ENCODE measurements at places on chromosomes 7 and 10.

DNA sequence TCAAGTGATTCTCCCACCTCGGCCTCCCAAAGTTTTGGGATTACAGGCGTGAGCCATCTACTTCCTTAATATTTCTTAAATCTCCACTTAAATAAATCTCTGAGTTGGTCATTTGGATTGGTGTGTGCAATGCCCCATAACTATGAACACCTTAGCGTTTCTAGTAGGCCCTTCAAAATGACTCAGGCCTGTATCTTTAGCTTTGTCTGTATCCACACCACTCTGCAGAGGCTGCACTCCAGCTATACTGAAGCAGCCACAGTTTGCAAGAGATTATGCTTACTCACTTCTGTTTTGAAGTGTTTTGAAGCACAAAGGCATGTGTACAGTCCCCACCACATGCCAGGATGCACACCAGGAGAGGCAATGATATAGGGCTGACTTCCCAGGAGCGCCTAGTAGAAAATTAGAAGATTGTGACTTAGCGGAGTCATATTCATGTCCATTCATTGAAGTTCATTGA is 2.4 kb upstream of the ST7 start:
- DNase-seq: no peak

DNA sequence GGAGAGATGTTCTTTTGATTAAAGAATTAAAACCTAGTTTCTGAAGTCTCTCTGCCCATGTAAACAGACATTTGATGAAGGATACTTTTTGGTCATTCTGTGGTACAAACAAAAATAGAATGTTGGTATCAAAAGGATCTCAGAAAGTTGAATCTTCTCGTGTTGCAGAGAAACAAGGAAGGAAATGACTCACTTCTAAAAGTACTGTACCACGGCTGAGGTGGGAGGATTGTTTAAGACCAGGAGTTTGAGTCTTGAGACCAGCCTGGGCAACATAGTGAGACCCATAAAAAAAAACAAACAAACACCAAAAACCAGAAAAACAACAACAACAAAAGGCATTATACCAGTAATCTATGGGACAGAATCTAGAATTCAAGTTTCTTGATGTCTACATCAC is 69.7 kb downstream of the PRSS58 start:
- no peak for DNase-seq

DNA sequence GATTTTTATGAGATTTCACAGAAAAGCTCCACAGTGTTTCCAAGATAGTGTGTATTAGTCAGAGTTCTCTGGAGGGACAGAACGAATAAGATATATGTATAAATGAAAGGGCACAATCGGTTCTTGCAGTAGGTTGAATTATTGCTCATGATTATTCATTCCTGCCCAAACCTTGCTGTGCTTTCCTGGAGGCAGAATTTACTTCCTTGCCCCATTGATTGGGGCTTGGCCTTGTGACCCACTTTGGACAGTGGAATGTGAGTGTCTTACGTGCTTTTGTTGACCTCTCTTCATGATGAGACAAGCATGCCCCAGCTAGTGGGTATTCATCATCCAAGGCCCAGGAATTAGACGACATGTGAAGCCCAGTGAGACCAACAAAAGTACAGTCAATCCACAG is 53.0 kb upstream of the ABCB5 start:
- no peak for DNase-seq

- DNase-seq: no peak
Measured at GRCh38 chr10:73979141-73979808, 18.6 kb upstream of the VCL start.

Measured in C1 segment of cervical spinal cord (tissue), 14 donors.